ENCODE measurements at places on chromosomes 2 and 18. TPM values are rescaled to one million over a fixed set of nuclear protein-coding genes. Genes with fewer than 3 reads are reported as not detected.

Gene UGT1A10
- total RNA-seq, result not detected

Gene UGT1A3
- total RNA-seq, result not detected

Gene EMILIN2
- 23.0 TPM for total RNA-seq

Gene BMP10
- total RNA-seq, result not detected

Gene ZAP70
- 4.3 TPM for total RNA-seq

Gene NAT8
- total RNA-seq, result not detected

Gene WDR7
- total RNA-seq, result 46.6 TPM

Gene FOXD4L1
- total RNA-seq, result 0.16 TPM

Gene APCDD1
- 10.9 TPM for total RNA-seq

DNA sequence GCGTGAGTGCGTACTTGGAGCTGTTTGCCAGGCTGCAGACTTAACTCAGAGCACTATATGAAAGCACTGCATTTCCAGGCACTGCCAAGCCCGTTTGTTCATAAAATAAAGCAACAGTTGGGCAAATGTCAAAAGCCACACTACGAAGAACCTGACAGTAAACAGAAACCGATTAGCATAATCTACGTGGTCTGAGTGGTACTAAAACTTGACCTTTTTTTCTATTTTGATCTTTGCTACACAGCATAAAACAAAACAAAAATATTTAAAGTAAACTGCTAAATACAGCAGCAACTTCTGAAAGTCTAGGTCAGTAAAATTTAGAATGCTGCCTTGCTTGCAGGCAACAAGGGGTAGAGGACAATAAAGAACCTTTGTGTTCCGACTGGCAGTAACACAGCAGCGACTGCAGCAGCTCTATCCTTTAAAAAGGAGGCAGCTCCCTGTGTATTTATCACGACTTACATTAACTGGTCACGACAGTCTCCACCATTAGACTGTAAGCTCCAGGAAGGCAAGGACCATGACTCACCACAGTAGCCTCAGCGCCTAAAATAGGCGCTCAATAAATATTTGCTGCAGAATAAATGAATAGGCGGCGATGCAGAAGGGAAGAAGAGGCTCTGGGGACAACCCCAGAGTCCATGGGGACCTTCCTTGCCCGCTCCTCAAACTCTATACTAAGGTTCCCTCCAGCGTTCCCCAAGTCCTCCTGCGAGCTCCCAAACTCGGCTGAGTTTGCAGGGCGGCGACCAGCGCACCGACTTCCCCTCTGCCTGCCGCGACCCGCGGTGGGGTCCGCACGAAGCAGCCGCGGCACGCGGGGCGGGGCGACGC, 902 bp downstream of the SS18 start:
- no peak for DNase-seq

DNA sequence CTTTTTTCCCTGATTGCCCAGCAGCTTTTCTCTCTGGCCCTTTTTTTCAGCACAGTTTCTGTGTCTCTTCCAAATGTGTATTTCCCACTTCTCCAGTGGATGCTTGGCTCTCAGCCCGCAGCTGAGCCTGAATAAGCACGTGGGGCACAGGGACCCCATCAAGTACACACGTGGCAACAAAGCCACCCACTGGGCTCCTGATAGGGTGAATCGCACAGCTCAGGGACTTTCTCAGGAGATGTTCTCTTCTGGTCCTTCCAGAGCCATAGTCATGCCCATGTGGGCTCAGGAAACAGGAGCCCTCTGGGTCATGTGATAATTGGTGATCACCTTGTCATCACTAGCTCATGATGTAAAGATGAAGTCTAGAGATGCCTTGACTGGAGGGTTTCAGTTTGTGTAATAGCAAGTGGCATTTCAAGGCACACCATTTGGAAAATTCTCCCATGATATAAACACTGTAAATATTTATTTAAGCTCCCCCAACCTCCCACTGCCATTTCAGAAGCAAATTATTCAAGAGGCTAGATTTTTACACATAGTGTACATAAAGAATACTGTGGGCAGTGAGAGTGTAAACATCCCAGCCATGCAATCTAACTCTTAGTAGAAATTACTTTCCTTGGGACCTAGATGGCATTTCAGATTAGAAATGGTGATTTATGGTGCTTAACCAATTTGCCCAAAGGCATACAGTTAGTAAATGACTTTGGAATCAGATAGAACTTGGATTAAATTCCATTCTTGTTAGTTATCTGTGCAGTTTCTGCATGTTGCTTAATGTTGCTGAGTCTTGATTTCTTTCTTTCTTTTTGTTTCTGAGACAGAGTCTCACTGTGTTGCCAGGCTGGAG, 597.5 kb downstream of the SLC4A3 start:
- DNase-seq, result no peak

DNA sequence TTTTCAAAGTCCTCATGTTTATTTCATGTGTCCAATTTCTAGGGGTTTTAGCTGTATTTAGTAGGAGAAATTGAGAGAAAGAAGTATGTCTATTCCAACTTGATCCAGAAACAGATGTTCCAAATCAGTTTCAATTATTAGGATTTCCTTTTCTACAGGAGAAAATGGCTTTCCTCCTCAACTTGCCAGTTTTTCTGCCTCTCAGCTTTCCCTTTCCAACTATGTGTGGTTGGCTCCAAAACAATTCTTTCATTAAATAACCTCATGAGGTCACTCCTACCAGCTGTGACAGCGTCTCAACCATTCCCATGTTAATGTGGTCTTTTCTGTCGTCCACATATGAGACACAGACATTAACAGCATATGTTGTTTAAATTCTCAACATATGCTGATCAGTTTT, 13.1 kb downstream of the XIRP2 start:
- DNase-seq, result no peak

- no peak for DNase-seq
These were observed 214.2 kb downstream of the DYSF start for GRCh38 chr2:71667256-71668182.

DNA sequence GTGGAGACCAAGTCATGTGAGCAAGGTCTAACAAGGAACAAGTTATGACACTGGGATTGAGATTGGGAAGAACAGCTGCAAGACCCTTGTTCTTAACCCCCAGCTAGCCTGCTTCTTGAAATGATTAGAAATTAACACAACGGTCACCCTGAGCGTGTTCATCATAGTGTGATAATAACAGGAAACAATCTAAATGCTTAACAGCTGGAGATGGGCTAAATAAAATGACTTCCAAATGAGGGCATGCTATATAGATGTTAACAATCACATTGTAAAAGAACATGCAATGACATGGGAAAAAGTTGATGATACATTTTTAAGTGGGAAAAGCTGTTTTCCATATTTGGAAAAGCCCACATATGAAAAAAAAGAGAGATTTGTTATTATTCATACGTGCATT, 47.6 kb downstream of the RPL37A start:
- DNase-seq, result no peak

Measured in aorta (tissue), 5 donors.